ENCODE measurements at places on chromosomes 5 and 9.

GRCh38 chr9:91945277-91946085 is 4.5 kb downstream of the ROR2 start:
- no peak for DNase-seq

GRCh38 chr5:177300236-177300880 is 3.2 kb downstream of the RAB24 start:
- DNase-seq: peak; percentile 92

DNA sequence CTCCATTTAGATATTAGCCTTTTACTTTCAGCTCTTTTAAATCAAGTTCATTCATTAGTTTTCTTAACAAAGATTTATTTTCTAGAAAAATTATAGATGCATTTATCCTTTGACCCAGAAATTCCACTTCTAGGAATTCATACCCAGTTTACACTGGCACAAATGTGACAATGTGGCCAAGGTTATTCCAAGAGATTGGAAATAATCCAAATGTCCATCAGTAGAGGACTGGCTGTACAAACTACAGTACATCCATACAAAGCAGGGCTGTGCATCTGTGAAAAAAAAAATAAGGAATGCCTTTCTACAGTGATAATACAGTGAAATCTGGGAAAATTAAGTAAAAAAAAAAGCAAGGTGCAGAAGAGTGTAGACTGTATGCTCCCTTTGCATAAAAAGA is 149.2 kb downstream of the GABBR2 start:
- no peak for DNase-seq

GRCh38 chr9:74772121-74772520 is 115.6 kb downstream of the TRPM6 start:
- no peak for DNase-seq

DNA sequence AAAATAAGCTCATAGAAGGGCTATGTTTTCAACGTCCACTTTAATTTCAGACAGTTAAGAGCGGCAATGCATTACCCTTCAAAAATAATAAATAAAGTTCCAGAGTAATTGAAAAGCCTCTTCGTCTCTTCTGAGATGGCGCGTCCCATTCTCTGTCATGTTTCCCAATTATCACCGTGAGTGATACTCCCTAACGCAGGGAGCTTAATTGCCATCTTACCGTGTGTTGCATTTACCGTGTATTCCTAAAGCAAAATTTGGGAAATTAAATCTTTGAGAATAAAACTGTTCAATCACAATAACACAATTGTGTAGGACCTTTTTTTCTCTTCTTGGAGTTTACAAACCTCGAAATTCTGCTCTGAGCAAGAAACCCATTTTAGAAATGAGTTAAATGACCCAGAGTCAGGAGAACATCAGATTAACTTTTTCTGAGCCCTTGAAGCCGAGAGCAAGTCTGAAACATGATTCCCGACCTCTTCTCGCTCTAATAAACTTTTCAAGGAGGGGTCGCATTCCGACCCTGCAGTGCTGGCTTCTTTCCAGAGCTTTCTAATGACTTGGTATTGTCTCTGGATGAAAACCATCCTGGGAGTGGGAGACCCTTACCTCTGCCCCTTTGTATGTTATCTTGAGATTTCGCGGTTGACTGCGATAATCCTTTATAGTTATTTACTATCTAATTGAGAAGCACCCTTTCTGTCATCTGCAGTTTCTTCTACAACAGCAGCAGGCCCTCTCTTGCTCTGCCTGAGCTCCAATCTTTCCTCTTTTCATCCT is 251.5 kb downstream of the FSTL4 start:
- DNase-seq: no peak

- no peak for DNase-seq
Measured at GRCh38 chr9:75455444-75455921, 367.2 kb downstream of the OSTF1 start.

Data from CD8-positive, alpha-beta T cell (primary cell).